ENCODE measurements at places on chromosomes 2 and 18.

- no peak for DNase-seq
Observed at GRCh38 chr2:33529771-33530481, 53.5 kb downstream of the RASGRP3 start.

- no peak for DNase-seq
Observed at GRCh38 chr2:30408961-30409387, 38.1 kb upstream of the LCLAT1 start.

DNA sequence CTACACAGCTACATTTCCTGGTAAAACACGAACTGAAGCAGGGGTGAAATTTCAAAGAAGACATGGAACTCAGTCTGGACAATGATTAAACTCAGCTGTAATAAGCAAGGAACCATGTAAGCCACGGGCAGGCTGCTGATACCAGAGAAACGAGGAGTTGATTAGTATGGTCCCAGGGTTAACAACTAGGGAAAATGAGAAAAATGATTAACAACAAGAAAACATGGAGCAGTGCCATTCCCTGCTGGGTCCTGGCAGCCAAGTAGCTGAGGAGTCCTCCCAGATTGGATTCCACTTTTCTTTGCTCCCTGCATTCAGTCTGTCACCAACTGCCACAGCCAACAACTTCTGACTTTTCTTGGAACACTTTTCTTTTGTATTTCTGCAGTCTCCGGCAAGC is 517.0 kb upstream of the KLHL29 start:
- DNase-seq = no peak

GRCh38 chr2:121804997-121805765 is 49.7 kb downstream of the TSN start:
- DNase-seq = no peak

DNA sequence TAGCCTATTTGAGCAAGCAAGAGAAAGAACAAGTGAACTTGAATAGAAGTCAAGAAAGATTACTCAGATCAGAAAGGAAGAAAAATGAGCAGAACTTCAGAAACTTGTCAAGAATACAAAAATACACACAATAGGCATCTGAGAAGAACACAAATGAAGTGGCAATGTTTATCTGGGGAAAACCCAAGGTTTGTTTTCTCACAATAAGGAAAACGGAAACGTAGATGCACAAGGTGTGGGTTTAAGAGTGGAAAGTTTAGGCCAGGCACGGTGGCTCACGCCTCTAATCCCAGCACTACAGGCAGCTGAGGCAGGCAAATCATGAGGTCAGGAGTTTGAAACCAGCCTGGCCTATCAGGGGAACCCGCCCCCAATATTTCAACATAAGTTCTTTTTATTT is 159.5 kb upstream of the GYPC start:
- DNase-seq = no peak

- no peak for DNase-seq
Observed at GRCh38 chr2:229714736-229715541, 584 bp upstream of the DNER start.

DNA sequence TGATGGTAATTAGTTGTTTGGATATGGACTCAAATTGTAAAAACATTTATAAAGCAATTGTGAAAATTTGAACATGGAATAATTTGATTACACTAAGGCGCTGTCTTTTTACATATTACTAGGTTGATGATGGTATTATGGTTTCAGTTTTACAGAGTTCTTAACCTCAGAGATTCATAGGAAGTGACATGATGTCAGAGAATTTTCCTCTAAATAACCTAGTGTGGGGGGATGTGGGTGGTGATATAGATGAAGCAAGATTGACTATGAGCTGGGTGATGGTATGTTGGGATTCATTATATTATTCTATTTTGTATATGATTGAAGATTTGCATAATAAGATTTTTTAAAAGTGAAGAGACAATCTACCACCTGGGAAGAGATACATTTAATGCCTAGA is 45.9 kb upstream of the ATP5MC3 start:
- no peak for DNase-seq

DNA sequence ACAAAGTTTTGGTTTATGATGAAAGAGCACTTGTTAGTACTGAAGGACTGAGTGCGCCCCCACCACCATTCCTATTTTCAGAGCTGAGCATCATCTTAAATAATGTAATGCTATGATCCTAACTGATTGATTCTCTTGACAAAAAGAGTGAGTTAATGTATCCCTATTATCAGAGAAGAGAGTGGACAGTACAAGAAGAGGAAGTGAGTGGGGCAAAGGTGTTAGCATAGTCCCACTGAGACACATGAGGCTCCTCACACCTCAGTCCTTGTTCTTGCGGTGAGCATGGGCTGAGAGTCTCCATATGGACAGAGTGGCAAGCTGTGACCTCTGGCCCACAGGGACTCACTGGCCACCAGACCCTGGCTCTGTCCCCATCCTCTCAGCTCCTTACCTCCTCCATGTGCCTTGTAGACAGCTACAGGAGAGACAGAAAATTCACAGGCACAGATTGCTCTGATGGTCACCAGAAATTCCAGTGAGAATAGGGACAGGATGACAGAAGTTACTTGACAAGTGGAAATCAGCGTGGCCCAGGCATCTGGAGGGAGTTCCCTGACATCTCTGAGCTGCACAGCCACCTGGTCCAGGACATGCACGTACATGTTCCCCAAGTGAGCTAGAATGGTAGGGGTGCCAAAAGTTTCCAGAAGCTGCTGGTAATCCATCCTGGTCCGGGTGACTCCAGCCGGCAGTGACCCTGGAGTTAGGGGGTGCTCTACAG is 32.6 kb downstream of the NAPG start:
- DNase-seq = no peak

GRCh38 chr2:15744820-15745219 is 153.2 kb downstream of the DDX1 start:
- no peak for DNase-seq

GRCh38 chr2:101337877-101338276 is 29.4 kb upstream of the RNF149 start:
- no peak for DNase-seq

DNA sequence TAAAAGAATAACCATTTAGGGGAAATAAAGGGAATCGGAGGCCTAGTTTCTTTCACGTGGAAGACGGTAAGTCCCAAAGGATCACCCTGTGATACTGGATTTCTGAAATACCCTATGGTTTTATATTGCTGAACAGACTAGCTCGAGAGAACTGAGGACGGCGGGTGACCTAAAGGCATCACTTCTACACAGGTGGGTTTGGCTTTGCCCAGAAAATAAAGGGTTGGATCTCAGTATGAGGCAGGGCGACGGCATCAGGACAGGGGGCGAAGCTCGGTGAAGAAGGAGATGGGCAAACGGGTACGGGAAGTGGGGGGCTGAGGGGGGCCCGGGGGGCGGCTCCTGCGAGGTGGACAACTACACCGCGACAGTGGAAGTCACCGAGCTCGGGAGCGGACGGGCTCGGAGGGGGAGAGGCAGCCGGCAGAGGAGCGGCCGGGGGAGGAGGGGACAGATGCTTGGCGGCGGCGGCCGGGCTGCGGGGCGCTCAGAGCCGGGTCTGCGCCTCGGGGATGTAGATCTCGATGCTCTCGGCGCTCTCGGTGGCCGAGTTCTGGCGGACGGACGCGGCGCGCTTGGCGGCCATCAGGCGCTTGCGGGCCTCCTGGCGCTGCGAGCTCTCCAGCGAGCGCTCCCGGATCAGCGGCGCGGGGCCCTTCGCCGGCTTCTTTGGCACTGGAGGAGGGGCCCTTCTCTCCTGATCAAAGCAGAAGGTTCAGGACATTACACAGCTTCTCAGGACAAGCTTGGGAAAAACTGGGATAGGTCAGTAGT is 48.9 kb downstream of the TGIF1 start:
- no peak for DNase-seq

GRCh38 chr2:200257570-200257969 is 48.9 kb upstream of the SPATS2L start:
- no peak for DNase-seq

- no peak for DNase-seq
Observed at GRCh38 chr2:157596992-157597681, 31.5 kb downstream of the ACVR1C start.

GRCh38 chr2:179106342-179106675 is 56.4 kb upstream of the CCDC141 start:
- DNase-seq = no peak

DNA sequence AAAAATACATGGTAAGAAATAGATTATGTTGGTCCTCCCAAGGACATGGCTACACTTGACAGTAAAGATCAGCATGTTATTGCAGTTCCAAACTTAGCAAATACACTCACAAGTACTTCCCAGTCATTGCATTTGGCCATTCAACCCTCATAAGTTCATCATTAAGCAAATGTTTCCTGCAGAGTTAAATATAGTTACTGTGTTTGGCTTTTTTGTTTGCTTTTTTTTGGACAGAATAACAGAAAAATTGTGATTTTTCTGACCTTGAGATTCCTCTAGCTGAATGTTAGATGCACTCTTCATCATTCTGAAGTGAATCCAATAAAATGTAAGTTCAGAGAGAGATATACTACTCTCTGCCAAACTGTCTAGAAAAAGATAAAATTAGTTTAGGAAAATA is 295.3 kb downstream of the GPD2 start:
- DNase-seq = no peak

DNA sequence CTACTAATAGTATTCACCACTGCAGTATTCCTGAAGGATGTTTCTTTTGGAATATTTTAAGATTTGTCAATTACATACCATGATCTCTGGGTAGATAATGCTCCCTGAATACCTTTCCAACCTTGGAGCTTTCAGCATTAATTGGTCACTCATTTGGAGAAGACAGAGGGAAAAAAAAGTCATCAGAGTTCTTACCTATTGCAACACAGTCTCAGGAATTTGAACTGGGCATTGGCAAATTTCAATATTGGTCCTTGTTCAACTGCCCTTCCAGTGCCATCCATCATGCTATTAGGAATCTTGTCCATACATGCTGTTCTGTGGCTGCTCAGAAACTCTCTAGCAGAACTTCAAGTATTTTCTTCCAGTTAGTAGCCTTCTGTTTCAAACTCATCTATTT is 83.6 kb upstream of the KCNJ3 start:
- DNase-seq = no peak

DNA sequence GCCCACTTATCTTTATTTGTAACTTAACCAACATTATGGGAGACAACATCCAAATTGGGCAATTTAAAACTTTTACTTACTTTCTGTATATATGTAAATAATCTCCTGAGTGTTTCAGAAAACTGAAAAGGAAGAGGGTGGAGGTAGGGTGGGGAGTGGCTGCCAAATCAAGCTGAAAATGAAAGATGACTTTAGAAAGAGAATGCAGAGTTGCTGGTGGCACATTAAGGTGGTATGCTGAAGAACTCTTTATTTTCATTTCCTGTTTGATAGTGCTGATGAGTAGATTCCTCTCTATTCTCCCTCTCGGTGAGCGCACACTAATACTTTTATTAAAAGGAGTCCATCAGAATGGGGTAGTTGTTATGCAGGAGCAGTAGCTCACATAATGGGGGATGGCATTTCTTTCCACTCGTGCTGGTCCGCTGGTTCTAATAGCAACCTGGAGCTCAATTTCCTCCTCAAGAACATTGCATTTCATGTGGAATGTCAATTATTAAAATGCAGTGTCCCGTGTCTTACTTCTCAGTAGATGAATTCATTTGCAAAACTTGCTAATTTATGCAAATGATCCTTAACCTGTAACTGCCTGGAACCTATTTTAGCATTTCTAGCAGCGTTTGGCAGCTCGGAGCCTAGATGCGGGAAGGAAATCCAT is 466.9 kb upstream of the HNRNPA3 start:
- no peak for DNase-seq

- DNase-seq = no peak
Observed at GRCh38 chr2:224884188-224884587, 158.1 kb downstream of the DOCK10 start.

DNA sequence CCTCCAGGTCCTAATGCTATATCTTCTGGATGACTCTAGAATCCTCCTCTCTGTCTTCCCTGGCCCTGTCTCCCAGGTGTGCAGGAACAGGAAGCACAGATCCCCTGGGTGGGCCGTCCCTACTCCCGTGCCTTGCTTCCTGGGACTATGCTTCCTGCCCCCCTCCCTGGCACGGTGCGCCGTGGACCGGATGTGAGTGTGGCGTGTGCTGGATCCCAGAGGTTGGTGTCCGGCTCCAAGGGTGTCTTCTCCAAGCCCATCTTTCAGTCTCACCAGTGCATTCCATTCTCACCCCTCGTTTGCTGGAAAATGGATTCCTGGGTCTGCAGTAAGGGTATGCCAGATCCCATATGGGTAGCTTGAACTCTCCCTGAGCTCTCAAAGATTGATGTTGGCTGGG is 144.4 kb upstream of the TWIST2 start:
- DNase-seq = no peak

DNA sequence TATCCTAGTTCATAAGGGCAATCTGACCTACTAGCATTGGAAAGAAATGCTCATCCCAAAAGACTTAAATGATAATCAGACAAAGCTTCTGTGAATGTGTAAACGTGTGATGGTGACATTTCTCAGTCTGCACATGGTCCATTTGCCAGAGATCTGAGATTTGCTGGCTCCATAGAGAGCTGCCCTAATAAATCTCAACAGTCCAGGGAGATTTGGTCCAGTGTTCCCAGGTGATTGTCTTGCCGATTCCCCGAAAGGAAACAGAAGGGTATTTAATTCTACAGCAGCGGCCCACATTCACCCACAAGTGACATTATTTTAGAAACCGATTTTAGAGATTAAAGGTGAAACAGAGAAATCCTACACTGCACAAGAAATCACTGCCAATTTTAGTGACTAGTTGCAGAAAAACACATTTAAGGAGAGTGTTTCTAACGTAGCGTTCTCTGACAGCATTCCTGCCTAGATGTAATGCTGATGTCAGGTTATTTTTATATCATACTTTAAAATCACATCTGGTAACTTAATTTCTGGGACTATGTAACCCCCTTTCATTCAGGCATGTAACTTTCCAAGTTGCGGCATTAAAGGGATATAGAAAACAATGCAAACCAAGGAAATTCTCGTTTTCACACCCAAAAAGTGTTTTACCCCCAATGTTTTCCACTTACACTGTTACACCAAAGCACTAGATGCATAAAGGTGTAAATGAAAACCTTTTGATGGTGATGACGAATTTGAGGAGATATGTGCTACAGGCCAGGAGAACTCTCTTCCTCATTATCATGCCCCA is 231.9 kb upstream of the FN1 start:
- DNase-seq = no peak

DNA sequence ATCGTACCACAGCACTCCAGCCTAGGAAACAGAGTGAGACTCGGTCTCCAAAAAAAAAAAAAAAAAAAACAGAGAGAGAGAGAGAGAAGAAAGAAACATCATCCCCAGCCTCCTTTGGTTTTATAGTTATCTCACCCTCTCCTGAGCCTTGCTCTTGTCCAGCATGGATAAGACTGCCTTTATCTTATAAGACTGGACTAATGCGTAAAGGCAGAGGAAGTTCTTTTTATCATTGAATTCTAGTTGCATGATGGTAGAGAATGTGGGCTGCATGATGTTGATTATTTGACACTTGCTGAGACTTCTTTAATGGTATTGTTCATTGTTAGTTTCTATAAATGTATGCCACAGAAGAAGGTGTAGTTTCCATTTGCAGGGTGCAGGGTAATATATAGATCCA is 124.4 kb downstream of the ZBTB7C start:
- no peak for DNase-seq

DNA sequence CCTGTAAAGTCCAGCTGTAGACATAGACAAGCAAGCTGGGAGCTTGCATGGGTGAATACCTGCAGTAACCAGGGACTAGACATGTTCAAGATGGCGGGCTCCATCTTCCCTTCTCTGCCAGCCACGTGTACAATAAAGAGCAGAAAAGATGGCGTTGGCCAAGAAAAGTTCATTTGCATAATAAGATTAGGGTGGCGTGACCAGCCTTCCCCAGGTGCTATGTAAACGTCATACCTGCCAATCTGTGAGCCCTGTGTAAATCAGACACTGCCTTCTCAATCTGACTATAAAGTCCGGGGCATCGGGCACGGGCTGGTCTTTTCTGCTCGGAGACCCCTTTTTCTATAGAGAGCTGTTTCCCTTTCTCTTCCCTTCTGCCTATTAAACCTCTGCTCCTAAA is 101.6 kb upstream of the XPO1 start:
- DNase-seq = no peak

Measured in T-cell (primary cell).